Adrenal gland (tissue), 19 donors: ENCODE measurements at places on chromosomes 11 and 22. TPM values are rescaled to one million over a fixed set of nuclear protein-coding genes. Genes with fewer than 3 reads are reported as not detected.

MPPED2 gene
- 9.6 TPM for total RNA-seq

TNNI2 gene
- 1.4 TPM for total RNA-seq

TNNT3 gene
- 8.7 TPM for total RNA-seq

LRP4 gene
- 14.7 TPM for total RNA-seq

KRTAP5-2 gene
- not detected for total RNA-seq

UBE4A gene
- 29.6 TPM for total RNA-seq

MIOX gene
- not detected for total RNA-seq

TRPM5 gene
- total RNA-seq, result 0.11 TPM

MMP12 gene
- not detected for total RNA-seq

NELL1 gene
- not detected for total RNA-seq

TXNRD2 gene
- total RNA-seq, result 70.6 TPM

DNA sequence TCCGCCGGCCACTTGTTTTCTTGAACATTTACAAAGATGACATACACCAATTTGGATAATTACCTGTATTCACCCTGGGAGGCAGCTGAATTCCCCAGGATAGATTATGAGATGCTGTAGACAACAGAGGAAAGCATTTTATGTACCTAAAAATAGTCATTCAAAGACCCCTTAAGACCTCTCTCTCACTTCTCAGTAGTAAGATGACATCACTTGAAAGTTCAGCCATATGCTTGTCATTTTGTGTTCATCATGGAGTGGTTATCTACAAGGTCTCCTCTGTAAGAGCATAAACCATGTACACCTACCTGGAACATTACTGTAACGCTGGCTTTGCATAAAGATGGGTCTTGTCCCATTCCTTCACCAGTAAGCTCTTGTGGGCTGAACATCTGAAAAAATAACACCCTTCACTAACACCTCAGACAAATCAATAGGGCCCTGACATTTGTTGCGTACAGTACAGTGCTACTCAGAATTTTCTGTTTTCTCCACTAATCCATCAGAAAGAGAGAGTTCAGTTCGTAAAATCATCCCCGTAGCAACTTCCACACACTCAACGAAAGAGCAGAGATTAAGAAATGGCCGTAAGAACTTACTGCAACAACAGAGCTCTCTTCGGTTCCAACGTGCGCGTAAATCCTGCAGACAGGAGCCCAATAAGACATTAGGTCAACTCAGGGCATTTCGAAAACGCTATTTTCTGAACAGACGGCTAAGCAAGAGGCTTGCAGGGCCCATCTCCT, 15.6 kb upstream of the WDR74 start:
- no peak for DNase-seq

GRCh38 chr11:72389116-72389515, 45.2 kb downstream of the CLPB start:
- no peak for DNase-seq

GRCh38 chr22:49010070-49010863, 817.4 kb downstream of the BRD1 start:
- DNase-seq, result no peak

DNA sequence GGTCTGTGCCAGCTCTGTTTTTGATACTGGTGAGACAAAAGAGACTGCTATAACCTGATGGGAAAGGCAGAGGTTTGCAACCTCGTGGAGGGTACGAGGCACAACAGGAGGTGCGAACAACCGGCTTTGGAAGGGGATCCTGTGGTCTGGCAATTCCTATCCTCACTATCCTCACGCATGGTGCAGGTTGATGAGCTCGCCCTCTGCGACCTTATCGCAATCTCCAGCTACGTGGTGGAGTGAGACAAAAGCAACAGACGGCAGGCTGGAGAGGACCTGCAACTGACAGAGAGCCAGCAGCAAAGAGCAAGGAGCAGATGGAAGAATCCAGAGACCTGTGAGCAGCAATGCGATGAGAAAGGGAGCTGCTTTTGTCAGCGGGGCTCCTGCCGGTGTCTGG, 47.3 kb upstream of the TSKU start:
- DNase-seq, result no peak

DNA sequence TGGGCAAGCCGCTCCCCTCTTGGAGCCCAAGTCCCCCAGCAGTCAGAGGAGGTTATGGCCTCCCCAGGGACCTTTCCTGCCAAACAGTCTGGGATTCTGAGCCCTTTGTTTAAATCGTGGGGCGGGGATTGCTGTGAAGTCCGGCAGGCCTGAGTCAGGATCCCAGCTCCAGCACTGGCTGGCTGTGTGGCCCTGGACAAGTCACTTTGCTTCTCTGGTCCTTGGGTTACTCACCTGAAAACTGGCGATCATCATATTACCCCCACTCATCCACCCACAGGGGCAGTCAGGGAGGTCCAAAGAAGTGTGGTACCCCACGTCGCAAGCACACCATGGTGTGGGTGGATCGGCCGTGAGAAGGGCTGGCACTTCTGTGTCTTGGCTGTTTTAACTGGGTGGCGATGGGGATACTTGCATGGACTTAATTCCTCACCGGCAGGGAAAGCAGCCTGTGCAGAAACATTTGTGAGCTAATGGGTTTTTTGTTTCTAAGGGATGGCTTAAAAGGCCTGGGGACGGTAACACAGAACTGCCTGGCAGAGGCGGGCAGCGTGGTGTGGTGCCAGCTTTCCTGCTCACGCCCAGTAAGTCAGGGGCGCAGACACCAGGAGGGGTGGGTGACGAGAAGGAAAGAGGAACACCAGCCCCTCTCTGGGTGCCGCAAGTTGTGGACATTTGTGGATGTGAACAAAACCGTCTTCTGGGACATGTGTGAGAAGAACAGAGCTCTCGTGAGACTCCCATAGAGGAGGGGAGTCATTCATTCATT, 31.6 kb upstream of the PRR5 start:
- DNase-seq, result no peak

DNA sequence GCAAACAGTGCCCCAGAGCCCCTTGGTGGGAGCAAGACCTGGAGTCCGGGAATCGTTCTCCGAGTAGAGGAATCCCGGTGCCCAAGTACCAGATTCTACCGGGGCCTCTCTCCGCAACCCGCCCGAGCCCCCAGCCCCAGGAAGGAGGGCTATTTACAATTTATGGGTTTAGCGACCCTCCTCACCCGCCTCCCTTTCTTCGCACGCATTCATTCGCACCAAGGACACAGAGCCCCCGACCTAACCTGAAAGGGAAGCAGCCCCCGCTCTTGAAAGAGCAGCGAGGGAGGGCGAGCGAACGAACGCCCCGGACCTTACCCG, 628 bp downstream of the LRP4 start:
- DNase-seq, result no peak

- DNase-seq, result no peak
These were observed 8.0 kb downstream of the PPARA start for GRCh38 chr22:46158283-46158682.

DNA sequence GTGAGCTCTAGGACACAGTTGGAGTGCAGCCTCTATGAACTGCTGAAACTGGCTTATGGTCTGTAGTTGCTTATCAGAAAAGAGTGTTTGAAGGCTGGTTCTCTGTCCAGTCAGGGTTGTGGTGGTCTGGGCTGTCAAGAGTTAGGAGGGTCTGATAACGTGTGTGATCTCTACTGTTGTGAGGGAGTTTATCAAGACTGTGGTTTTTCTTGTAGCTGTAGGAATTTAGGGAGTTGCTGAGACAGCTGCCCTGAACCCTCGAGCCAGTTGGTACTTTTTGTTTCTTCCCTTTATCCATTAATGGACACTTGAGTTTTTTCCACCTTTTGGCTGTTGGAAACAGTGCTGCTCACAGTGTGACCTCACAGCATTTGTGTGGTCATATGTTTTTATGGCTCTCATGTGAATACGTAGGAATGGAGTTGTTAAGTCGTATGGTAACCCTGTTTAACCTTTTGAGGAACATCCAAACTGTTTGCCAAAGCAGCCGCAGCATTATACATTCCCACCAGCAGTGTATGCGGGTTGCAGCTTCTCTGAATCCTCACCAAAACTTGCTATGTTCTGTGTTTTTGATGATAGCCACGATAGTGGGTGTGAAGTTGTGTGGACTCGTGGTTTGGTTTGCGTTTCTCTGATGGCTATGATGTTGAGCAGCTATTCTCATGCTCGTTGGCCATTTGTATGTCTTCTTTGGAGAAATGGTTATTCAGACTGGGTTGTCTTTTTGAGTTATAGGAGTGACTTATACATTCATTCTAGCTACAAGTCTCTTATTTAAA, 20.9 kb upstream of the DGCR8 start:
- no peak for DNase-seq

GRCh38 chr11:117337076-117337475, 9.4 kb downstream of the CEP164 start:
- no peak for DNase-seq

GRCh38 chr22:28940441-28940840, 57.1 kb downstream of the ZNRF3 start:
- no peak for DNase-seq

GRCh38 chr11:27228906-27229290, 134.1 kb downstream of the CCDC34 start:
- no peak for DNase-seq

- DNase-seq, result no peak
These were observed 23.4 kb upstream of the KRTAP5-6 start for GRCh38 chr11:1673446-1674172.

DNA sequence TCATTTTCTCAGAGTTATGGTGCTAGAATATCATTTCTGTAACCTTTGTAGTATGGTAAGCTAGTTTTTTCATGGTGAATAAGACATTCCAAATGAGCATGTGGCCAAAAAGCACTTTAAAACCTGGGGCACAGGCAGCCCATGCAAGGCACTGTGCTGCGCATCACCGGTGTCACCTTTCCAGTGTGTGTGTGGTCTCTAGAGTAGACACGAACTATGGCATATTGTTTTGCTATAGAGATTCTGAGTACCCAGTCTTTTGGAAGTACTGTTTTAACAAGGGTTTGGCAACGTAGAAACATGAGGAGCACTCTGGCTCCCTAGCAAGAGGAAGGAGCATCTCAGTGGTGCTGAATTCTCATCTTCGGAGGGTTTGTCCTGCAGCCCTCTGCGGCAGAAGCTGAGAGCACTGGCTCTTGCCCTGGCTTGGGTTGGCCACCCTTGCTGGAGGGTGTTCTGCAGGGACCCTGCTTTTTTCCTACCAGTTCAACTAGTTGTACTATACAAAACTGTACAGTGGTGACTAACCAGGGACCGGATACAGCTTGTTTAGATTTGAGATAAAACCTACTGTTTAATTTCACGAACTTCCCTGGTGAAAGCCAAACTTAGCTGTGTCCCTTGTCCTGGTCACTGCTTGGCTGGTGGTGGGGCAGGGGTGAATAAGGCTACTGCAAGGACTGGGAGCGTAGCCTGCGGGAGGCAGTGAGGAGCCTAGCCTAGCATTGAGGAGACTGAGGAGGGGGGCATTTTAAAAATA, 135.7 kb downstream of the ATXN10 start:
- DNase-seq, result no peak
